T-helper 2 cell treated with Interferon-gamma antibody and Interleukin-4, amounts not matched to agents 5 μg/mL and 100 μg/mL, for 36 hours (primary cell): ENCODE measurements at places on chromosomes 5 and 9.

DNA sequence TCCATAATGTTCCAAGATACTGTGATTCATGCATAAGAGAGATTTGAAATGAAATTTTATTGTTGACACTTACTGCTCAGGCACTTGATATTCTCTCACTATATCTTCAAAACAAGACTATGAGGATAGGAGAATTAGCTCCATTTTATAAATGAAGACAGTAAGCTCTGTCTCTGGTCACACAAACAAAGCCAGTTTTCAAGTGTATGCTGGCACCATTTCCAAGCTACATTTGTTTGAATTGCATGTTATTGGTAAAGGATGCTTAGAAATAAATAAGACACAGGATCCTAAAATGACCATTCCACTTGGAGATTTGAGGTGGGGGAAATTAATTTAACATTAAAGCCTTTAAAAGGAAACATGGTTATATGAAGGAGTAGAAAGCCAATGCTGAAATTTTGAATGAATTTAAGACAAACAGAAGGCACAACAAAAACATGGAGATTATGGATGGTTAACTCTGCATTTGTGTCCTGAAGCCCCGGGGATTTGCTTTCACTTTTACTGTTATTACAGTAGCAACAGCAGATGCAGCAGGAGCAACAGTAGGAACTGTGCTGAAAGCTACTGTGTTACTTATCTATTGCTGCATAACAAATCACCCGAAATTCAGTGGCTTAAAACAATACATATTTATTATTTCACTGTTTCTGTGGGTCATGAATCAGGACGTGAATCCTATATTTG lies 79.7 kb upstream of the ASTN2 start:
- no peak for DNase-seq

- peak; percentile 27 for DNase-seq
Measured at GRCh38 chr9:88975966-88976889, 15.0 kb upstream of the S1PR3 start.

DNA sequence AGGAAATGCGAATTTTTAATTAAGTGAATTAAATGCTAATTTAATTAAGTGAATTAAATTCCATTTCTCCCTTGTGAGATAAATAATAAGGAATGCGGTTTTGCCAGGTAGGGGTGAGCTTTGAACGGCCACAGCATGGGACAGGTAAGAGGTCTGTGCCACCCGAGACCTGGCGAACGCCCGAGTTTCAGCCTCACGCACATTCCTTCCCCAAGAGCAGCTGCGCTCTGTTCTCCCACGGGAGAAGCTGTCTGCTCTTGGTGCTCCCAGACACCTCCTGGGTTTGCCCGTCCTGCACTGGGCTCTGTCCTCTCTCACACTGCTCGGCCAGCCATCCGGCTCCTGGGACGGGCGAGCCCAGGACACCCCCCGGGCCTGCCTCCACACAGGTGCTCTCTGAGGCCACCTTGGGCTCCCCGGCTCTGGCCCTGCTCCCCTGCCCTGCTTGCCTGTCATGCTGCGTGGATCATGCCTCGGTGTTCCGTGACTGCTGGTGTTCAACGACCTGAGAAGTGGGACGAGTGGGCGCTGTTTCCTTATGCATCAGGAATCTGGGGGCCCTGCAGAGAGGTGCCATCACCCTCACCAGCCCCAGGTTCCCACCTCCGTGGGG lies 13.7 kb upstream of the CAMSAP1 start:
- no peak for DNase-seq

DNA sequence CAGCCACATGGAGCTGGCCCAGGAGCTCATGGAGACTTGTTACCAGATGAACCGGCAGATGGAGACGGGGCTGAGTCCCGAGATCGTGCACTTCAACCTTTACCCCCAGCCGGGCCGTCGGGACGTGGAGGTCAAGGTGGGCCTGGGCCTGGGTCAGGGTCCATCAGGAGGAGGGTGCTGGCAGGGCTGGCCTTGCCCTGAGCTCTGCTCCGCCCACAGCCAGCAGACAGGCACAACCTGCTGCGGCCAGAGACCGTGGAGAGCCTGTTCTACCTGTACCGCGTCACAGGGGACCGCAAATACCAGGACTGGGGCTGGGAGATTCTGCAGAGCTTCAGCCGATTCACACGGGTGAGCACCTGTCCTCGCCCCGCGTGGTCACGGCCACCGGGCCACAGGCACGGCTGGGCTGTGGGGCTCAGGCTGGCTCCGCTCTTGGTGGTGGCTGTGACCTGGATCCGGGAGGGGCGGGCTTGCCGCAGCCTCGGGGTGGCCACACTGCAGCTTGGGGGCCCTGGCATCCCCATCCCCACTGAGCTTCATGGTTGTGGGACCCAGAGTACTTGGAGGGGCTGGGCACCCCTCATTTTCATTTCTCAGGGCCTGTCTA lies 7.1 kb downstream of the DPP7 start:
- no peak for DNase-seq

GRCh38 chr5:393846-394275 lies 49.1 kb upstream of the EXOC3 start:
- DNase-seq, result no peak

DNA sequence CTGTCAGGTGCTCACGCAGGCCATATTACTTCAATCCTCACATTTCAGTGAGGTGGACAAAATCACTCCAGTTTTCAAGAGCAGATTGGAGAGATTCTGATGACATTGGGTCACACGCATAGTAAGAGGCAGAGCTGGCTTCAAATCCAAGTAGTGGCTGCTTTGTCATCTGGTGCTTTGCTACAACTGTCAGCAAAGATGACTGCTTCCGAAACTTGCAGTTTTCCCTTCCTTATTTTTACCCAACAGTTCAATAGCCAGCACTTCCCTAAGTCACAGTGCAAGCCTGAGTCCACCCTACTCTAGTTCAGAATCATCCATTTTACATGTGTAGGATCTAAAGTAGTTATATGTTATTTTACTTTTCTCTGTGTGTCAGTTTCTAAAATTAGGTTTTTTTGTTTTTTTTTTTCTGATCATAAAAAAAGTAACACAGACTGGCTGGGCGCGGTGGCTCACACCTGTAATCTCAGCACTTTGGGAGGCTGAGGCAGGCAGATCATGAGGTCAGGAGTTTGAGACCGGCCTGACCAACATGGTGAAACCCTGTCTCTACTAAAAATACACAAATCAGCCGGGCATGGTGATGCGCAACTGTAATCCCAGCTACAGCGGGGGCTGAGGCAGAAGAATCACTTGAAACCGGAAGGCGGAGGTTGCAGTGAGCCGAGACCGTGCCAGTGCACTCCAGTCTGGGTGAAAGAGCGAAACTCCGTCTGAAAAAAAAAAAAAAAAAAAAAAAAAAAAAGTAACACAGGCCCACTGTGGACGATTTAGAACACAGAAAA lies 49.6 kb downstream of the ANKDD1B start:
- DNase-seq, result no peak

GRCh38 chr5:98455665-98456064 lies 317.8 kb upstream of the RGMB start:
- DNase-seq, result no peak

DNA sequence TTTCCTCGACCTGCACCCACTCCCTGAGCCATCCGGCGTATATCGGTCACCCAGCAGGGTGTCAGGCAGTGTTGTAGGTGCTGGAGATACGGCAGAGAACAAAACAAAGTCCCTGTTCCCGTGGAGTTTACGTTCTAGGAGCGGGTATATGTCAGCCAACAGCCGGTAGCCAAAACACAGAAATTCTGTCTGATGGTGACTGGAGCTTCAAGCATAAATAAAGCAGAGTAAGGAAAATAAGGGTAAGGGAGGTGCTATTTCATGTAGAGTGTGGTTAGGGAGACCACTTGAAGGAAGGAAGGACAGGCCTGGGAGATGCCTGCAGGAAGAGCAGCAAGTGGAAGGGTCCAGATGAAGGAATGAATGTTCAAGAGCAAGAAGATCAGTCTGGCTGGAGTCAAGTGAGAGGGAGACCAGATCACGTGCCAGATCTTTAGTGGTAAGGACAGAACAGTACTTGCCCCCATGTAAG lies 783 bp upstream of the ZFR start:
- DNase-seq, result no peak

DNA sequence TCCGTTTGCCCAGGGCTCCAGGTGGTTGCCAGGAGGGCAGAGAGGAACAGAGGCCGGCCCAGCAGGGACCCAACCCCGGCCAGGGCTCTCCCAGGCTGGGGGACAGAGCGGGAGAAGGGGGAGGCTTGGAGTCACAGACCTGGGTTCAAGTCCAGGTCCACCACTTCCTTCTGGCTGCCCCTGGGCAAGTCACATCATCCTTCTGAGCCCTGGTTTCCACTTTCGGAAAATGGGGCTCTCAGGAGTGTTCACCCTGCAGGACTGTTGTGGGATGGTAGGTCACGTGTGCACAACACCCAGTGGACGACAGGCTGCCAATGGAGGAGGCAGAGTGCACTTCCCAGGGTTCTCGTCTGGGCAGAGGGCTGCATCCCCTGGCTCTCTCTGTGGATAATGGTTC lies 245.4 kb downstream of the PBX3 start:
- no peak for DNase-seq

DNA sequence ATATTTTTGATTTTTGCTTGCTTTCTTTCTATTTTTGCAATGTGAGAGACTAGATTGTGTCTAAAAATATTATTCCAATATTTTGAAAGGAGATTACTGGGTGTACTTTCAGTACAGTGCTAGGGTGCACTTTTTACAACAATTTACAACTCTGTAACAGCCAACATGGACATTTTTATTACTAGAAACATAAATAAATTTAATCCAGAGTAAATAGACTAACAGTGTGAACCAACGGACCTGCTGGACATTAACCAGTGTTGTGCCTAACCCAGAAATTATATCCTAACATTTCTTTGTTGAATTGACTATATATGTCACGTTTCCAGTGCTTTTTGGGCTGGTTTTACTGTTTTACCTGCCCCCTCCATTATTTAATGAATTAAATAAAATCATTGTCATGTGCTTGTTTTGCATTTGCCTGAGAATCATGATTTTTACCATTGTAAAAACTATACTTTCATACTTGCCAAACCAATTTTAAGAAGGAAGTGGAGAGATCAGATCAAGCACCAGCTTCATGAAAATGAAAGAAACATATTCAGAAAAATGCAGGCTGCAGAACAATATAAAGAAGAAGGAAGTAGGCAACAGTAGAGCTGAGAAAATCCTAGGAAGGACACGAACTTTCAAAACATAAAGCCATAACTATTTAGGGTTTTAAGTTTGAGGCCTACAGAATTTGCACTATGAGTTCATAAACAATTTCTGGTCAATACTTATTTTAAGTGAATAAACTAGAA lies 400.8 kb upstream of the PIK3R1 start:
- DNase-seq, result no peak

DNA sequence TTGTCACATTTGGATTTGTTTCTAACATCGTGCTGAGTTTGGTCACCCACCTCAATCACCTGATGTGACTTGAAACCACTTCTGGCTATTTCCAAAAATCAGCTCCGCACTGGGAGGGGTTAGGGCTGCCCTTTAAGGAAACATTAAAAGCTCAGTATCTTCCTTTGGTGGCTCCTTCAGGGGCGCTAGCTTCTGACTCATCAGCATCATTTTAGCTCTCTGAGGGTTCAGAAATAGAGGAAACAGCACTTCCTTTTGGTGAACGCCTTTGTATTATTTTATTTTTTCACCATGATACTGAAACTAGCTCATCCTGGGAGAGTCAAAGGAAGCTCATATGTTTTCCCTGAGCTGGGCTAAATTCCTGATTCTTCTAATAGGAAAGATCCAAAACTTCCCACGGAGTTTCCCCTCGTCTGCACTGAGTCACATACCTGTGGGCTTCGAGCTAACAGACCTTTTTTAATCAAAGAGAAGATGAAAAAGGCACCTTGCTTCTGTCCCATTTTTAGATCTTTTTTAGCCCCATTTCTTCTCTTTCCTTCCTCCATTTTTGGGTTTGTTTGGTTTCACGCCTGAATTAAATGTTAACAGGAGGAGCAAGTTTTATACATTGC lies 48.2 kb downstream of the ROPN1L start:
- DNase-seq, result peak; percentile 14

DNA sequence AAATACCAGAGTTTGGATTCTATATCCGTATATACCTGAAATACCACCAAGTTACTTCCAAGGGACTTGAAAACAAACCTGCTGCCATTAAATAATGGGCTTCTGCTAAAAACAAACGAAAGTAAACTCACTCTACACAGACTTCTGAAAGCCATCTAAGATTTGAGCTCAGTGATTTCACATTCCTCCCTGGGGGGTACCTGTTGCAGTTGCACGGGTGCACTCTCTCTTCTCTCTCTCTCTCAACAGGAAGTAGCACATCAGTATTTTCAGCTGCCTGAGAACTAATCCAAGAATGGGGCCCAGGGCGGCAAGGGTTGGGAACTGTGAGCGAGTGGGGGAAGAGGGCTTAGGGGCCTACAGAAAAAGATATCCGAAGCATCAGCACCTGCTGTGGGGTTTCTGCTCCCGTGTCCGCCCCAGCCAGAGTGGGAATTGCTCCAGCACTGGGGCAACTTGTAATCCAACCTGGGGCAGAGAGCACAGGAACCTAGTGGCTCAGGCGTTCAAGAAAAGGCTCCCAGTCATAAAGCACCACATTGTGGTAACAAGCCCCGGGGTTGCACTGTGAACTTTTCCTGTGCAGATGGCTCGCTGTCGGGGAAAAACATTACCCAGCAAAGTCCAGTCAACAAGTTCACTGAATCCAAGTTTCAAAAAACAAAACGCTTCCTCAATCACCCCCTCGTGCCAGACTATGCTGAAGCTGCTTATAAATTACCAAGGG lies 99.8 kb downstream of the EFNA5 start:
- DNase-seq, result peak; percentile 25

DNA sequence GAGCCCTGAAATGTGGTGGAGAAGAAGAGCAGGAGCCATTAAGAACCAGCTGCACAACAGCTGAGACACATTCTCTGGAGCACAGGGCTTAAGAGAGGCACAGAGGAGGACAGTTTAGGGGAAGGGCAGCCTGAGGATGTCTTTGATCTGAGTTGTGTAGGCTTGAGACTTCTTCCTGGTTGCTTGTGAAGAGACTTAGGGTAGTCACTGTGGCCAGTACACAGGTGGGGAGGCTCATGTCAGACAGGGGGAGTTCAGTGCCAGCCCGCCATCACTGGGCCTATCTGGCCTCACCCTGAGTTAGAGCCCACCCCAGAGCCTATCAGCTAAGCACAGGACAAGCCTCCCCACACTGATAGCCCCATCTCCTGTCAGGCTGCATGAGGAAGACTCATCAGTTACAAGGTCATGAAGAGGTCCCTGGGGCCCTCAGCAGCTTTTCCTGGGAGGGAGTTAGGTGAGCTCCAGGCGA lies 19.8 kb downstream of the SLC22A4 start:
- DNase-seq, result no peak

GRCh38 chr9:102124465-102124864 lies 386.0 kb upstream of the GRIN3A start:
- DNase-seq, result no peak

DNA sequence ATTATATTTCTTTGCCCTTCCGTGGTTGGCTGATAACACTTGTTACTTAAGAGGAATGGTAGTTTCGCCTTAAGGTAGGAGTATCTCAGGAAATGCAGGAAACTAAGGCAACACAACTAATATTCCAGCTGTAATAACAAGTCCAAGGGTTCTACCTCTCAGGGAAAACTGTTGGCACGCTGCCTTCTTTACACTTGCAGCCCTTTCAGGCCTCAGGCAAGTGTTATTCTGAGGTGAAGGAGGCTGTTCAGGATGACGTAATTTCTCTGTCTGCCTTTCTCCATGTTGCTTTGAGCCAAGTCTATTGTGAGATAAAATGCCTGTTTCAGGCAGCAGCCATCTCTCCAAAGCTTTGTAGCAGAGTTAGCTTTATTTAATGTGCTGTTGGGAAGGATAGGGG lies 38.0 kb downstream of the VCAN start:
- no peak for DNase-seq
